ENCODE measurements at places on chromosomes 1 and 21.

GRCh38 chr21:46124083-46124925, 26.4 kb downstream of the COL6A2 start:
- DNase-seq, result no peak

GRCh38 chr1:220565670-220566069, 37.7 kb downstream of the MARK1 start:
- DNase-seq, result no peak

DNA sequence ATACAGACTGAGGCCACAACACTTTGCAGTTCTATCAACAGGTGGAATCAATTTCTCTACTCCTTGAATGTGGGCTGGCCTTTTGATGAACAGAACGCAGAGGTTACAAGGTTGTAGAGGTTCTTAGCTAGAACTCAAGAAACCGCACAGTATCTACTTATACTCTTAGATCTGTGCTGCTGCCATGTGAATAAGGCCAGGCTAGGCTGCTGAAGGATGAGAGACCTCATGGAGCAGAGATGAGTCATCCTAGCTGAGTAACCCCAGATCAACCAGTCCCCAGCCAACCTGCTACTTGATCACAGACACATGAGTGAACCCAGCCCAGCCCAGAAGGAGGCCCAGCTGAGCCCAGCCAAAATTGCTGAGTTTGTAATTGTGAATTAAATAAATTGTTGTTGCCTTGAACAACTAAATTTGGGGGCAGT, 35.3 kb upstream of the BCAR3 start:
- DNase-seq, result peak; percentile 24

- no peak for DNase-seq
Measured at GRCh38 chr1:109793486-109794318, 30.0 kb upstream of the EPS8L3 start.

DNA sequence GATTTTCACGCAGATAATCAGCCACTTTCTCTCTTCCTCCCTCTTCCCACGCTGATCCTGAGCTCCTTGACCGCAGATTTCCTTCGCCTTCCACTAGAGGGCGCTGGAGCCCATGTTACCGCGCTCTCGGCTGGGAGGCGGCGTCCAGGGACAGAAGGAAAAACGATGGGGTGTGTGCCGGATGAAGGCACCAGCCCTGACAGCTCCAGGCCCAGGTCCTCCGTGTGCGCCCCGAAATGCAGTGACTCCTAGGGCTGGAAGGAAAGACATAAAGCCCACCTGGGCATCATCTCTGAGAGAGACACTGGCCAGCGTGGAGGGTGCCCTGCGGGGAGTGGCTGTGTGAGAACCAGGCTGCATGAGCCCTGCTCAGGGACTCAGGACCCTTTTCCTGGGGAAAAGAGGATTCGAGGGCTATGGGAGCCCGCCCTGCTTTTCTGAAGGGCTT, 44.9 kb upstream of the CYP2J2 start:
- peak; percentile 40 for DNase-seq

DNA sequence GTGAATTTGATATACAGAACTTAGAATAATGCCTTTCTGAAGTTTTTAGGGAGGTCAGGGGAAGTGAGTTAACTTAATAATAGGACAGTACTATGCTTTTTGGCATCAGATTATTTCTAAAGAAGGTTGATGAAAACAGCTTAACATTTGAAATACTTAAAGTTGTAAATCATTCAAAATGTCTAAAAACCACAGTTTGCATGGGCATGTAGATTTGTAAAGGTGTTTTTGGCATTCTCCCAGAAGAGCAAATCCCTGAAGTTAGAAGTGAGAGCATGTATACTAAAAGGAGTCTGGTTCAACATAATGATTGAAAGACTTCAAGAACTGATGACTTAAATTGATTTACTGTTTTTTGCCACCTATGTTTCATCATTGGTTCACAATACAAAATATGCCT, 6.7 kb downstream of the DR1 start:
- no peak for DNase-seq

DNA sequence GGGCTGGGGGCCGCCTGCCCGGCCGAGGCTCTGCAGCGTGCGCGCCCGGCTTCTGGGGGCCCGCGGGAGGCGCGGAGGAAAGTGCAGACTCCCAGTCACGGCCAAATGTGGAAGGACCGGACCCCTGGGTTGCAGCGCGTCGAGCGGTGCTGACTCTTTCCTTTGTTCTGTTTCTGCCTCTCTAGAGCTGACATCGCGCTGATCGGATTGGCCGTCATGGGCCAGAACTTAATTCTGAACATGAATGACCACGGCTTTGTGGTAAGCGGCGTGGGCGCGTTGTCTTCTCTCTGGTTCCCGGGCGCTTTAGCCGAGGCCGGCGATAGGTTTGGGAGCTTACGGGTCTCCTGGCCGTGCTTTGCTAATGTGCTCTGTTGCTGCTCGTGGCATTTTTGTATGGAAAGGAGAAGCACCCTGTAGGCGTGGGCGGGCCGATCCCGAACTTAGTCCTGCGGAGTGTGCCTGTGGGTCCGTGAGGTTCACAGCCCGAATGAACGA, 629 bp downstream of the PGD start:
- DNase-seq, result no peak

DNA sequence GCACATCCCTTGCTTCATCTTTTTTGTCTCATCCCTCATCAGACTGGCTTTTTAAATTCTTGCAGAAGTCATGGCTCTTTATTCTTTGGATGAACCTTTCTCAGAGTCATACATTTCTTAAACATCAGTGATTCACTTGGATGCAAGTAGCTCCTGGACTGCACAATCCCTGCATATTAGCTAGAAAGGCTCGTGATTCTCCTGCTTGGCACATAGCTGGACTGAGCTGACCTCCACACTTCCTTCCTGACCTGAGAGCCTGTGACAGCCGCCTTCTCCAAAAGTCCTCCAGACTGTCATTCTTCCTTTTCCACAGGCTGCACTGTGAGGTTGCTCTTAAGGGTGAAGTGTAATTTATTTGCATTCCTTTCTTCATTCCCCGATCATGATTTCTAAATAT, 109.4 kb downstream of the RGL1 start:
- no peak for DNase-seq

- DNase-seq, result no peak
Measured at GRCh38 chr1:99447721-99448120, 183.4 kb downstream of the PLPPR4 start.

GRCh38 chr1:204791453-204792353, 79.0 kb upstream of the NFASC start:
- DNase-seq, result peak; percentile 77

DNA sequence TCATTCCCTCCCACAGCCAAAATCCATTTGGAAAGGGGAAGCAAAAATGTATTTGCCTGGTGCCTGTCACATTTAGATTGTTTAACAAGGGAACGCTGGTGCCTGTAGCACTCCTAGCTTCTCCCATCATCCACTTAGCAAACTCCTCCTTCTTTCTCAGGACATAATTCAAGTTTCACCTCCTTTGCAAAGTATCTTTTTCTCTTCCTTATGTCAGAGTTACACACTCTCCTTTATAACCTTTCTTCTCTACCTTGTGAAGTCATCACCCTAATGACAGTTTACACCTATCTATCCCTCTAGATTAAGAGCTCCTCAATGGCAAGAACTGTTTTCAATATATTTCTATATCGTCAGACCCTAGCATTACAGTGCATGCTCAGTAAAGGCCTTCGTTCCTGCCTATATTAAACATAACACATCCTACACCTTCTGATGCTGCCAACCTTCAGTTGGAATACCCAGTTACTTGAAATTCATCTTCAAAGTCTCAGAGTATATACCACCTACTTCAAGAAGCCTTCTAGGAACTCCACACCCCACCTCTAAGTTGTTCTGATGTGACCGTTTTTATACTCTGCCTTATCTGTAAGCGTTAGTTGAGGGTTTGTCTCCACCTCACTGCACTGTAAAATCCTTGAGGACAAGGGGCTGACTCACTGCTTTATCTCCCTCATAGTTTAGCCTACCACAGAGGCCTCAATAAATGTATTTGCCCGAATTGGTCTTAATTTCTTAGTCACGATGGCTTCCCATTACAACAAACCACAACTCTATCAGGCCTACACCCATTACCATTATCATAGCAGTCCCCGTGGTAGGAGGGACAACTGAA, 1.0 kb upstream of the EPS15 start:
- no peak for DNase-seq

- DNase-seq, result no peak
Measured at GRCh38 chr1:163875200-163875926, 553.6 kb downstream of the NUF2 start.

- DNase-seq, result no peak
Measured at GRCh38 chr1:117821382-117821755, 108.1 kb downstream of the GDAP2 start.

DNA sequence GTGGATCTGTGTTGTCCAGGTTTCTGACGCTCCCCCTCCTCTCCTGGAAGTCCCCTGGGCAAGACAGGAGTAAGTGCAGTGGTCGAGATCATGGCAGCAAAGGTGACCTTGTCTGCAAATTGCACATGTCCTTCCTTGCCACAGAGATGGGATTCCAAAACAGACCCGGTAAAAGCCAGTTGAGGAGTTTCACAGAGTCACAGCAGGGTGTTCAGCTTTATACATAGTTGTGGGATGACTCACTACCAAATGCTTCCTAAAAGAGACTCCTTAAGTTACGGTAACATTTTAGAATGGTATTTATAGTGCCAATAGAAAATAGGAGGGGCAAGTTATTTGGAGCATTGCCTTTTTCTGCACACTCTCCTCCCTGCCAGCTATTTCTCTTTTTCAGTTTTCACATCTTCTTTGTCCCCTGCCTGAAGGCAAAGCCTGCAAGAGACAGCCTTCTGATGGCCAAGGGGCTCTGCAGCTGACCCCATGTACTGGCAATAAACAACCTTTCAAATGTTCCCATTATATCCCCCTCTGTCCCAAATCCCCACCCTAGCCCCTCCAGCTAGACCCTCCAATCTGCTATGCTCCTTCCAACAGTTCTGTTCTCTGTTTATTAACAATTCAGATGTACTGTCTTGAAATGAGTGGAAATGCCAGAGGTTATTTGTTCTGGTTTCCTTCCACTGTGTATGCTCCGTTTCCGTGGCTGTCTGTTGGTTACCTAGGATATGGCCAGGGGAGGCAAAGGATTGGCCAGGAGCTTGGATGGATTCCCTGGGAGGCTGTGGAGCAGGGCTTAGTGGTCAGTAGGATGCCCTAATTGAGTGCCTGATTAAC, 115.0 kb downstream of the TGFB2 start:
- DNase-seq, result no peak

- DNase-seq, result no peak
Measured at GRCh38 chr1:15691434-15692032, 7.4 kb downstream of the PLEKHM2 start.

DNA sequence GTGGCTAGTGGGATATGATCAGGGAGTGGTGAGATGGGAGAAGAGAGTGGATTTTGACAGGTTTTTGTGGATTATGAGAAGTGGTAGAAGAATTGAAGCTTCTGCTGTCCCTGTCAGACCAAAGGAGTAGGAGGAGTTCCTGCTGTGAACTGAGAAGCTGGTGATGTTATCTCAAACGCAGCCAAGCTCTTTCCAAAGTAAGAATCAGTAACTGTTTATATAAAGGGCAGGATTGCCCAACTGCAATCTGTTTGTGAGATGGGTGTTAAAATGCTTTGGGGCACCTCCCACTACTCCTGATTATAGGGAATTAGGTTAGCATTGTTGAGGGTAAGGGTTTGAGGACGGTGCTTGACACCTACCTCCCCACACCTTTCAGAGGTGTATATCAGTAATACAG, 60.5 kb upstream of the USP25 start:
- no peak for DNase-seq

DNA sequence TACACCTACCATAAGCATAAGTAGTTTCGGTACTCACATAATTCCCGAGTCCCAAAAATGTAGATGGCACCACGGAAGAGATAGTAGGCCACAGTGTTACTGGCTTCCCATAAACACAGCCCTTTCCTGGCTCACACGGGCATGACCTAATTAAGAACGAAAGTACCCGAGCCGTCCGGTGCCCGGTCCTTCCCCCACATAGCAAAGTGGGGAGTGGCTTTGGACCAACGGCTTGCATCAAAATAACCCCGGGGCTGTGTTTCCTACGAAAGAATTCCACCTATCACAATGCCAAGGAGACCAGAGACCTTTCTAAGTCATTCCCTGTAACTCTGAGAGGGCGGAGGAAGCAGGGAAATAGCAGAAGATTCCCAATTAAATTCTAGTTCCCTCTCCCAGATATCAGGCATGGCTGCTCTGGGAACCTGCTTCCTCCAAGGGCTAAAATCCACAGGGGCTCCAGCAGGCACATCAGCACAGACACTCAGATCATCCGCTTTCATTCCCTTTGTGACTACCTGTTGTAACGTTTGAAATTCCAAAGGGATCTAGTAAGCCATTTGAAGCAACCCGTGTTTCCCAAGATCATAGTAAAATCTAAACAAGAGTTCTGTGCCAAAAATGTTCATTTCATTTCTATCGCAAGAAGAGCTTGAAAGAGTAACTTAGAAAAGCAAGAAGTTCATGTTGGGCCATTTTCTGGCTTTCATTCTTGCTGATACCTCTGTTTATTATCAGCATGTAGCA, at the start of gene TMPRSS3:
Gene TMPRSS3 (minus strand): TSS at position 148 of the 747 bp plus-strand sequence. CDS start 635 bp downstream, outside the sequence.
- no peak for DNase-seq

DNA sequence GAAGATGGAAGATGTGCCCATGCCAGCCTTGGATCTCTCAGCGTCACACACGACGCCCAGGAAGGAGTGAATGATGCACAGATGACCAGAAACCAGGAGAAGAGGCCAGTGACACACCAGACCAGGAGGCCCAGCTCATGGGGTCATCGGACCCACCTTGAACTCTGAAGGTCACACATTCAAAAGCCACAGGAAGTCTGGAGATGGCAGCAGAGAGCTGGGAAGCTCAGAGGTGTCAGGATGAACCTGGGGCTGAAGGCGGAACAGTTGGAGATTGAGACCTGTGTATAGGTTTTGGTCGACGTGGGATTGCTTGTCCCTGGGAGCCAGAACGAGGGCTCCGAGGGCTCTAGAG, 43.6 kb downstream of the SLC19A1 start:
- no peak for DNase-seq

- no peak for DNase-seq
Measured at GRCh38 chr1:205650241-205650640, 18.4 kb upstream of the ELK4 start.

DNA sequence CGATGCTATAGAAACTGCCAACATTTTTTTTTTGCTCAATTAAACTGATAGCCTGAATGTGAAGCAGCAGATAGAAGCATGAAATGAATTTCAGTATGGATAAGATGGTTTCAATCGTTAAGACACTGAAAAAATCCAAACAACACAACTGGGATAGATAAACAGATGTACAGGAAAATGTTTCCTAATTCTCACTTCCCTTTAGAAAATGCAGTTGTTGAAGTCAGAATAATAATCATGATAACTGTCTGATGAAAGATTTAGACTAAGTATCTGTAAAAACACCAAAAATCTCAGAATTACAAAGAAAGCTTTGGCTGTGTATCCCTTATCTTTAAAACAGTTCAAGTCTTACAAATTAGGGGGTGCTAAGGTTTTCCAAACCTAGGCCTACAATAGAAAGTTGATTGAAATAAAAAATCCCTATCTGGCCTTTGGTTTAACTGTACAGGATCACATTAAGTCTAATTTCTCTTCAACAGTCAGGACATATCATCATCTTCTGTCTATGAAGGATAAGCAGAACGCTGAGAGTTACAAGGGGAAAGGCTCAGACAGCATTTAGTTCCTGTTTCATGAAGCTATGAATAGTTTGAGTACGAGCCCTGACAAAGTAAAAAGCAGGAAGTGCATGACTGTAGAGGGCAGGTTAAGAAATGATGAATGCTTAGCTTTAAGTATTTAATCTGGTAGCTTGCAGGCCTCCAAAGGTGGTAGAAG, 203.2 kb downstream of the APP start:
- no peak for DNase-seq
